ENCODE measurements at places on chromosomes 13 and 19.

- DNase-seq: no peak
Measured at GRCh38 chr13:53545340-53545941, 516.8 kb downstream of the OLFM4 start.

GRCh38 chr13:93769101-93769500 lies 542.5 kb downstream of the GPC6 start:
- no peak for DNase-seq

GRCh38 chr13:29164116-29164515 lies 344.0 kb downstream of the MTUS2 start:
- DNase-seq: no peak

- no peak for DNase-seq
Measured at GRCh38 chr19:48650974-48651682, 5.1 kb upstream of the CA11 start.

DNA sequence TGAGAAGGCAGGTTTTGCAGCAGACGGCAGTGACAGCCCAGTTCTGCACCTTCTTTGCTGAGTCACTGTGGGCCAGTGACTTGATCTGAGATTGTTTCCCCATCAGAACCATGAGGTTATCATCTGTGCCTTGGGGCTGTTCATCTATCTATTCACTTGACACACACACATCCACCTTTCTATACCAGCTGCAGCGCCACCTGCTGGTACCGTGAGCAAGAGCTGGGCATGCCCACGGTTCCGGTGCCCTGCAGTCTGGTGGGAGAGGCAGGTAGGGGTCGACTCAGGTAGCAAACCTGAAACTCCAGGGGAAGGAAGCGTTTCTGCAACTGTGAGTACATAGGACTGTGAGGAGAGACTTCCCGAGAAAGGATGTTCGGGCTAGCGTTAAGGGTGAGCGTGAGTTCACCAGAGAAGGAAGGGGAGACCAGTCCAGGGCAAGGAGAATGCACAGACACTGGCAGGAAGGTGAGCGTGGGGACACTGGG lies 7.5 kb upstream of the LIN7B start:
- DNase-seq: no peak

DNA sequence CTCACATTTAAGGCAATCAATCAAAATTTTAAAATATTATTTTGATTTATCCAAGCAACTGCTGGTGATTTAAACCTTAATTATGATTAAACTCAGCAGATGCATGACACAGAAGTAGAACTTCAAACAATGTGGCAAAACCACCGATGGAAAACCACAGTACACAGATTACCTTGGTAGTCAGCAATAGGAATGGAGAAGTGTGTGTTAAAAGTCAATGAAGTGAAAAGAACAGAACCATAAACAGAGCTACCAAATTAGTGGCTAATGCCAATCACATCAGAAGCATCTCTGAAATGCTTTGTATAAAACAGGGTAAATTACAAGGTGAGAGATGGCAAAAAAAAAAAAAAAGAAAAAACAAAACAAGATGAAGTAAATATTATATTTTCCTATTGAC lies 31.2 kb downstream of the KATNAL1 start:
- no peak for DNase-seq
